ENCODE measurements at places on chromosomes 1 and 21.

- peaks cover 100% of the 10 kb centered on the region for H3K27me3 ChIP-seq
- no peak overlapping the region for H3K4me3 ChIP-seq
- no peaks in the 10 kb centered on the region for H3K4me1 ChIP-seq
Observed at GRCh38 chr21:44499211-44499560, 40.8 kb downstream of the KRTAP10-1 start.

GRCh38 chr1:19202396-19202795, 7.7 kb downstream of the UBR4 start:
- H3K36me3 ChIP-seq = peaks cover 13% of the 10 kb centered on the region
- peaks cover 19% of the 10 kb centered on the region for H3K4me1 ChIP-seq
- DNase-seq = no peak
- H3K27me3 ChIP-seq = no peaks in the 10 kb centered on the region
- no peak overlapping the region for H3K4me3 ChIP-seq

DNA sequence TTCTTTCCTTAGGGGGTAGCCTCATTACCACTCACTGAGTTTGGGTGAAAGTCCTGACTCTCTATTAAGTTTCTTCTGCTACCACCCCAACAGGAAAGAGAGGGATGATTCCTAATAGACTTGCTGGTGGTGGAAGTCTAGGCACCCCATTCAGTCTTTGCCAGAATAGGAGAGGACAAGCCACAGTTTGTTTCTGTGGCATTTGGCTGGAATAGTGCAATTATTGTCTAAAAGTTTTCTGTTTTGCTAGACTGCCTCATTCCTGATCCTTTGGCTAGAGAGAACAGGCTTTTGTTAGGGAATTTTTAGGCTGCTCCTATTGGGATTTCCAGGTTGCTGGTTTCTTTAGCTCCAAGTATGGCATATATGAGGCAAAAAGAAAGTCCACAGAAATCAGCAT, 9.9 kb upstream of the HJV start:
- no peaks in the 10 kb centered on the region for H3K27me3 ChIP-seq
- peaks cover 27% of the 10 kb centered on the region for H3K4me1 ChIP-seq
- no peak for DNase-seq
- H3K27ac ChIP-seq = no peak overlapping the region

GRCh38 chr1:88917321-88918025, 26.1 kb upstream of the GTF2B start:
- no peak overlapping the region for H3K4me3 ChIP-seq
- H3K4me1 ChIP-seq = peaks cover 22% of the 10 kb centered on the region
- H3K27ac ChIP-seq = no peak overlapping the region
- H3K27me3 ChIP-seq = no peaks in the 10 kb centered on the region
- no peaks in the 10 kb centered on the region for H3K36me3 ChIP-seq
- no peak for DNase-seq

- H3K4me3 ChIP-seq = no peak overlapping the region
- H3K4me1 ChIP-seq = peaks cover 6% of the 10 kb centered on the region
- H3K27me3 ChIP-seq = no peaks in the 10 kb centered on the region
- H3K27ac ChIP-seq = no peak overlapping the region
- no peak for DNase-seq
Observed at GRCh38 chr1:157968946-157969345, 24.5 kb upstream of the KIRREL1 start.

DNA sequence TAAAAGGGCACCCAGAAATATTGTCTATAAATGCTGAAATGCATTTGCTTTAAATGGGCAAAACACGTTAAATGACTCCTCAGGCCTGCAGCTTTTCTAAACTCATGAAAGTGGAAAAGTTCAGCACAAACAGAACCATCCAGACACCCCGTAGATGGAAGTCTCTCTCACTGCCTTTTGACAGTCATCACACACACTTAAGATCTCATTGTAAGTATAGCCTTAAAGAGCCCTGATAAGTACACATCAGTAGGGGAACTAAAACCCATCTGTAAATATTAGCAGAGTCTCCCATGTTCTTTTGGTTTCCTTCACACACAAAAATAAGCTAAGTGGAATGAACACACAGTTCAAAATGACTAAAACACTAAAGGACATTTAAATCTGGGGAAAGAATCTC, 166.7 kb downstream of the LTN1 start:
- no peak overlapping the region for H3K27ac ChIP-seq
- H3K4me3 ChIP-seq = no peak overlapping the region
- no peaks in the 10 kb centered on the region for H3K4me1 ChIP-seq
- DNase-seq = no peak
- no peaks in the 10 kb centered on the region for H3K27me3 ChIP-seq
- no peaks in the 10 kb centered on the region for H3K36me3 ChIP-seq

GRCh38 chr21:20999659-21000058, 1.4 kb downstream of the NCAM2 start:
- peak; percentile 57 for DNase-seq
- no peak overlapping the region for H3K4me3 ChIP-seq
- H3K4me1 ChIP-seq = peaks cover 8% of the 10 kb centered on the region
- H3K36me3 ChIP-seq = no peaks in the 10 kb centered on the region
- H3K27me3 ChIP-seq = no peaks in the 10 kb centered on the region
- H3K27ac ChIP-seq = no peak overlapping the region

GRCh38 chr1:116852910-116853309, 56.8 kb upstream of the PTGFRN start:
- H3K36me3 ChIP-seq = no peaks in the 10 kb centered on the region
- H3K4me3 ChIP-seq = no peak overlapping the region
